Stimulated activated CD8-positive, alpha-beta memory T cell treated with anti-CD3 and anti-CD28 coated beads, Interleukin-2, amount 100 ng/mL, for 1 hour (primary cell): ENCODE measurements at places on chromosomes 2 and 18.

DNA sequence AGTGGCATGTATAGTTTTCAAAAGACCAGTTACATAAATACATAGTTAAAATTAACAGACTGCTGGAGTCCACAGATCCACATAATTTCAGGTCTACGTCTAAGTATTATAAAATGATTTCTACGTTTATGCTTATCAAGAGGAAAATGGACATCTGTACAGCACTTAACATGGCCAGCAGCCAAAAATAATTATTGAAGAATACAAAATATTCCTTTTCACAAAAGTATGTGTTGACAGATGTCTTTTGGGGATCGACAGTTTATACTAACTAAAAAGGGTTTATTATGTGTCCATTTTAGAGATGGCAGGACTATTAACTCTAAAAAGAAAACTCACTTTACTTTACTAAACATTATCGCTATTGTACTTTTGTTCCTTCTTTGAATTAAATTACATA, 112.9 kb upstream of the RNU4ATAC start:
- no peak for DNase-seq

DNA sequence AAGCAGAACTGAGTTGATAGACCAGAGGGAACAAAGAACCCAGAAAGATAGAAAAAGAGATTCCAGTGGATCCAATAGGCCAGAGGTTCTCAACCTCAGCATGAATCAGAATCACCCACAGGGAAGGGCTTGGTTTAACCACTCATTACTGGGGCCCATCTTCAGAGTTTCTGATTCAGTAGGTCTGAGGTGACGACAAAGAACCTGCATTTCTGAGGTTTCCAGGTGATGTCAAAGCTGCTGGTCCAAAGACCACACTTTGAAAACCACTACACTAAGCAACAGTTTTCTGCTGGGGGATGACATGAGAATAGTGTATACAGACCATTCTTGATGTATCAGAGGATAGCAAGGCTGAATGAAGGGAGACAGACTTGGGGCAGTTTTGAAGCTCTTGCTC, 296.9 kb upstream of the STON1 start:
- DNase-seq = no peak

DNA sequence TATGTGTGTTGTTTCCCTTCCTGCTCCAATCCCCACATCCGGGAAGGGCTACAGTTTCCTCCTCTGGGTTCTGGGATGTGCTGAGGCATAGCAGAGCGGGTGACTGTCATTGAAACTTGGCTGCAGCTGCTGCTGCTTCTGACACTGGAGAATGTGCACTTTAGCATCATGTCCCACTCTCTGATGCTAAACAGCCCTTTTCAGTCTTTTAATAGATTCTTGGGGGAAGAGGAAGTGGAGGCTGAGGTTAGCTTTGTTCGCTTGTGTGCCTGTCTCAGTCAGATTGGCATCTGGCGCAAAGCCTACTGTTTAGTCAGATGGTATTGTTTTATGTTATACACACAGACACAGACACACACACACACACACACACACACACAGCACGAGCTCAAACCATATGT, 136.5 kb upstream of the RND3 start:
- no peak for DNase-seq

GRCh38 chr2:40404517-40404916, 47.4 kb downstream of the SLC8A1 start:
- no peak for DNase-seq

GRCh38 chr2:144351687-144352086, 168.2 kb downstream of the ZEB2 start:
- DNase-seq = no peak

DNA sequence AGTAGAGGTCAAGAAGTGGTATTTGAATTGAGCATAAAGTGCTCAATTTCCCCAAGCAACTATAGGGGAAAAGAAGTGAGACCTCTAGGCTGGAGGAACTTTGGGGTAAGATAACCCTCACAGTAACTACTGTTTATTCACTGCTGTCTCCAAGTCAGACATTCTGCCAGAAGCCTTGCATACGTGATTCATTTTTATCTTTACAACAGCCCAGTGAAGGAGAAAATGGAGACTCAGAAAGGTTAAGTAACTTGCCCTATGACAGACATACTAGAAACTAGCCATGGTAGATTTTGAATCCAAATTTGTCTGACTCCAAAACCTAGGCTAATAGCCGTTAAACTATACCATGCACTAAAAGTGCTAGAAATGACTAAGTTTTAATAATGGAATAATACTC, 28.4 kb downstream of the DNAJC10 start:
- no peak for DNase-seq

DNA sequence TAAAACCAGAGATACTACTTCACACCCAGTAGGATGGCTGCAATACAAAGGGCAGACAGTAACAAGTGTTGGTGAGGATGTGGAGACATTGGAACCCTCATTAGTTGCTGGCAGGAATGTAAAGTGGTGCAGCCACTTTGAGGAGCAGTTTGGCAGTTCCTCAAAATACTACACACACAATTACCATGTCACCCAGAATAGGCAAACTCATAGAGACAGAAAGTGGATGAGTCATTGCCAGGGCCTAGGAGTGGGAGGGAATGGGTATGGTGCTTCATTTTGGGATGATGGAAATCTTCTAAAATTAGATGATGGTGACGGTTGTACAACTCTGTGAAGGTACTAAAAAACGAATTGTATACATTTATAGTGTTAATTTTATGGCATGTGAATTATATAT, 54.8 kb downstream of the ATP9B start:
- no peak for DNase-seq

DNA sequence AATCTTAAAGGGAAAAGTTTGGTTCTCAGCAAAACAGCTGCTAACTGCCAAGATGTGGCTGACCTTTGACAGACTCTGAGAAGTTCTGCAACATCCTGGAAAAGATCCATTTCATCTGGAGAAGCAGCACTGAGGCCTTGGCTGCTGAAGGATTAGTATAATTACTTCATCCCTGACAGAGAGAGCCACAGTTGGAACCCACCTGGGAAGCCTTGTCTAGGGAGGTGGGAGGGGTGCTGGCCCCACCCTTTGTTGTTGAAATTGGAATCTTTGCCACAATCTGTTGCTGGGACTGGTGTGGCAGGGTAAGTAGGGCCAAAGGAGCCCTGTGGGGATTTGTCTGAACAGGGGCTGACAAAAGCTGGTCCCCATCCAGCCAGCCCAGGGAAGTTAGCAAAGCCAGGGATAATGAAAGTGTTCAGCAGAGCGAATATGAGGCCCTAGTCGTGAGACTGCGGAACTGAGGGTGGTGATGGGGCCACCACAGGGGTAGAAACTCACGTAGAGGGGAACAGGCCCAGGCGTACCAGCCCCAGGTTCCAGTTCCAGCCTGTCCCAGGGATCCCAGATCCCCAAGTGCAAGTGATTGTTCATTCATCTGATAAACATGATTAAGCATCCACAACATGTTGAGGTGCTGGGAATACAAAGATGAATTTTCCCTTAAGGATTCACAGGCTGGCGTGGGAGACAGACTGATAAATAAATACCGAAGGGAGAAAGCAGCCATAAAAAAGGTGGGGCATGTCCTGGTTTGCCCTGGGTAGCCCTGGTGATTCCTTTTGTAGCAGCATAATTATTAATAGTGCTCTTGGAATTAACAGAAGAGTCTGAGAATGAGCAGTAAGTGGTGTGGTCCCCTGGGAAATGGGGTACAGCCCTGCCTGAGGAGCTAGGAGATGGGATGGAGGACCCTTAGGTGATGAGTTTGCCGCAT, 60.0 kb downstream of the MYO1B start:
- DNase-seq = no peak
